SK-N-MC (cell line): ENCODE measurements at places on chromosomes 2 and 18.

GRCh38 chr2:149064856-149065630 is 26.5 kb downstream of the LYPD6B start:
- no peak for DNase-seq

GRCh38 chr18:73007195-73007914 is 139.6 kb upstream of the NETO1 start:
- DNase-seq, result no peak

GRCh38 chr2:147623328-147623727 is 221.5 kb upstream of the ACVR2A start:
- no peak for DNase-seq

- no peak for DNase-seq
Observed at GRCh38 chr2:137020452-137021196, 255.3 kb downstream of the THSD7B start.

DNA sequence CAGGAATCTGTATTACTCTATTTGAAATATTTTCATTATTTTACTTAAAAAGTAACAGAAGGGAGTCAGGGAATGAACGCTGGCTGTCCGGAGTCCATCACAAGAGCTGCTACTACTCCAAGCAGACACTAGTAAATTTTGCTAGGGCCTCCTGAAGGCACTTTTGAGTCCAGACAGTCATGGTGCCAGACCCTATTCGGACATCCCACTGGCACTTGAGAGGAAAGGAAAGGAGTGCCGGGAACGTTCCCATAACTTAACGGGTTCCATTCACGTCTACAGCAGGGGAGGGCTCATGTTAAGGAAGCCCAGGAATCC is 563 bp upstream of the GMCL1 start:
- DNase-seq, result no peak

DNA sequence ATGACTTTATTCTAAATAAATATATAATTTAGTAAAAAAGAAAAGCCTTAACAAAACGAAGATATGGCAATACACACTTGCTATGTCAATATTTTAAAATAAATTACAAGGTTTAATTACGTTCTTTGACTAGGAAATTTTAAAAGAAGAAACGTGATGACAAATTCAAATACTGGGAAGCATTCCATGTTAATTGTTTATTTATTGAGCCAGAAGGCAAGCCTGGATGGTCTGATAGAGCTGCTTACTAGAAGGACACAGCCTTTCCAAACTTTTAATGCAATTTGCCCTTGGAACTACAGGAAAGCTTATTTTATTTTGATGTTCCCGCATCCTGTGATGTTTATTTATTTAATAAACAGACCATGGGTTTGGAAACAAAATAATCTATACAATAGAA is 33.4 kb upstream of the DSEL start:
- no peak for DNase-seq

DNA sequence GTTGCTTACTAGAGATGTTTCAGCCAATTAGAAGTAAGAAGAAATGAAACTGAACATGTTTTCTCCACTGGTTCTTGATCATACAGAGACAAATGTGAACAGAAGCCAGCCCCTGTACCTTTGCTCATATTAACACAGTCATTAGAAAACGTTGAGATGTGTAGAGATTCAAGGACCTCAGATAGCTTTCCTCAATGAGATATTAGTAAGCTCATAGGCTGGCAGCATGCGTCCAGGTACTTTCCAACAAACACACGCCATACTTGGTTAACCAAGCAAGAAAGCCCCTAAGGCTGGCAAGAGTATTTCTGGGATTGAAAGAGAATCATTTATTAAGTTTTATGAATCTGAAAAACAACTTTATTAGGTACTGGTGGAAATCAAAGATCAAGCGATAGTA is 37.5 kb downstream of the SLC5A7 start:
- no peak for DNase-seq

DNA sequence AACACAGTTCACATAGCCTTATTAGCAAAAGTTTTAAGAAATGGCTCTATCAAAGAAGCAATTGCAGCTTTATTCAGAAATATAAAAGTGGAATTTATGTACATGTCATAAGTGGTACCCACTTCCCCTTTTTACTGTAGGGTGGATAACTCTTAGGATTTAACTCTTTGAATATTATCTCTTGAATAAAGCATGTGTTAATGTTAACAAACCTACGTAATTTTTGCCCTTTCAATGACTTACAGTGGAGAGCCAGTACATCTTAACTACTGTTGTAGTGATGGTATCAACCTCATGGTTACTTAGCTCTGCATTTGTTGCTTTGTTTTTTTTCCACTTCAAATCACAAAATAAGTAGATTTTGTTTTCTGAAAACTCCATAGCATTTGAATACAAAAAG is 8.8 kb downstream of the NABP1 start:
- DNase-seq, result no peak

GRCh38 chr2:142796161-142796560 is 81.3 kb upstream of the KYNU start:
- DNase-seq, result no peak

DNA sequence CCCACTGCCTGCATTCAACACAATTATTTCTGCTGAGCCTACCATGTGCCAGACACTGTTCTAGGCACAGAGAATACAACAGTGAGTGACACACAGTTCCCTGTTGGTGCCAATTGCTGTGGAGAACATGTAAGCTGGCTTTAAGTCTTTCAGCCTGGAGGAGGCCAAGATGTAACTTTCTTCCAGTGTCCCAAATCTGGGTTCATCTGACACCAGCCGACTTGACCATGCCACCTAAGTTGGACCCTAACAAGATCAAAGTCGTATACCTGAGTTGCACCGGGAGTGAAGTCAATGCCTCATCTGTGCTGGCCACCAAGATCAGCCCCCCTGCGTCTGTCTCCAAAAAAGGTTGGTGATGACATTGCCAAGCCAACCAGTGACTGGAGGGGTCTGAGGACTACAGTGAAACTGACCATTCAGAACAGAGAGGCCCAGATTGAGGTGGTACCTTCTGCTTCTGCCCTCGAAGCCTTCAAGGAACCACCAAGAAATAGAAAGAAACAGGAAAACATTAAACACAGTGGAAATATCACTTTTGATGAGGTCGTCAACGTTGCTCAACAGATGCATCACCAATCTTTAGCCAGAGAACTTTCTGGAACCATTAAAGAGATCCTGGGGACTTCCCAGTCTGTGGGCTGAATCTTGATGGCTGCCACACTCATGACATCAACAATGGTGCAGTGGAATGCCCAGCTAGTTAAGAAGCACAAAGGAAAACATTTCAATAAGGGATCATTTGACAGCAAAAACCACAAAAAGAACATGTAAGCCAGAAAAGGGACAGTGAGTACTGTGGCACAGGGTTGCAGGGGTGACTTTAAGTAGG is 6.3 kb downstream of the TRABD2A start:
- no peak for DNase-seq
